ENCODE measurements at places on chromosomes 1 and 21.

GRCh38 chr1:67918067-67918466, 84.8 kb upstream of the GNG12 start:
- no peak for DNase-seq

DNA sequence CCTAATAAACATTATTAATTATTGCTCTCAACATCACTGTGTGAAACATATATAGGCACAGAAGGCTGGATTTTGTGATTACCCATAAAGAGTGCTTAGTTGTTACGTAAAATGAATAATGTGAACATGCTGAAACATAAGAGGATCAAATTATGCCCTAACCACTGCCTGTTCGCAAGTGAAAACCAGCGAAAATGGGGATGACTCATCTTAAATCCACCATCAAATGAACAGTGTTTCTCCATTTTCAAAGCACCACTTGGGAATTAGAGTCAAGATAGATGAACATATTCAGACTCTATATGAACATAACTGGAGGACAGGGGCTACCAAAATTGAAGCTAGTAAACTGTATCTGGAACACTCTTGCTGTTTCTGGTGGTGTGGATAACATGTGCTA, 386.2 kb downstream of the HHIPL2 start:
- no peak for DNase-seq

DNA sequence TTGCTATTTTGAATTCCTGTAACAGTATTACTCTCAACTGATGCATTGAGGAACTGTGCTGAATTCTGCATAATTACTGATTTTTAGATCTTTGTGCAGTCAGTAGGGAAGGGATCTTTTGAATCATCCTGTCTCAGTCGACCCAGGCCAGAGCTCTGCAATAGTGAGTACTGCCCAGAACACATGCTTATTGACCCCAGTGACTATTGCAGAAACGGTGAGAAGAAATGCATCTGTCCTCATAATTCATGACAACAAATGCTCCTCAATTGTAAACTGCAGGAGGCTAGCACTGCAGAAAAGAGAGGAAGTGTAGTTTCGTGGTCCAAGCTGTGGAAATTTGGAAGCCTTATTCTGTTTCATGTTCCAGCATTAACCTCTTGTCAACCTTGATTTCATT, 19.6 kb downstream of the EDARADD start:
- no peak for DNase-seq

- no peak for DNase-seq
Measured at GRCh38 chr1:184593597-184593996, 161.1 kb downstream of the EDEM3 start.

Data from CD4-positive, alpha-beta T cell treated with Interferon alpha-2 for 1 hour (primary cell).